Muscle of leg (tissue), 16 donors: ENCODE measurements at places on chromosomes 16 and 17. TPM values are rescaled to one million over a fixed set of nuclear protein-coding genes. Genes with fewer than 3 reads are reported as not detected.

Gene ABCA5
- 17.4 TPM for total RNA-seq

Gene FAM20A
- 5.7 TPM for total RNA-seq

- peaks cover 22% of the 10 kb centered on the region for H3K4me1 ChIP-seq
- no peak overlapping the region for H3K4me3 ChIP-seq
- H3K36me3 ChIP-seq: no peaks in the 10 kb centered on the region
These were observed 18.2 kb downstream of the TMEM92 start for GRCh38 chr17:50292465-50292864.

- no peak overlapping the region for H3K4me3 ChIP-seq
- H3K4me1 ChIP-seq: no peaks in the 10 kb centered on the region
- no peaks in the 10 kb centered on the region for H3K27me3 ChIP-seq
- no peak for DNase-seq
- H3K36me3 ChIP-seq: peaks cover 32% of the 10 kb centered on the region
These were observed 23.1 kb downstream of the GPT2 start for GRCh38 chr16:46907061-46907774.

- peaks cover 21% of the 10 kb centered on the region for H3K36me3 ChIP-seq
- no peak overlapping the region for H3K27ac ChIP-seq
- no peaks in the 10 kb centered on the region for H3K27me3 ChIP-seq
These were observed 7.7 kb upstream of the MBTPS1 start for GRCh38 chr16:84124257-84125073.

DNA sequence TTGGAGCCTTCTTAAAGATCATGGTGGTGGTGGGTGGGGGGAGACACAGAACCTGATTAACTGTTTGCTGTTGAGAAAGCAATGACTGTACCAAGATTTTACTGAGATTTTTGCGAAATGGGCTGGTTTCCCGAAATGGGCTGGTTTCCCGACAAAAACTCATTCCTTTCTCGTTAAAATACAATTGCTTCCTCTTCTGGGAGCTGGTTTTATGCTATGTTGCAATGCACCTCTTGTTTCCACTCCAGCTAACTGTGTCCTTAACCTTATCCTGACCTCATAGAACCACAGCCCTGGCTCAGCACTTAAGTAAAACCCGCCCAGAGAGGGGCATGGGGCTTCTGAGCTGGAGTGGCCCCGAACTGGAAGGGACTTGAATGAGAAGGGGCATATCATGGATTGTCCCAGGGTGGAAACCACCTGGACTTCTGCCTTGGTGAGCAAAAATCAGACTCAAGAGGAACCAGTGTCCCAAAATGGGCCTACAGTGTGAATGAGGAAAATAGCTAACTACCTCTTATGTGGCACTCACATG, 20.9 kb downstream of the FAM20A start:
- peaks cover 45% of the 10 kb centered on the region for H3K4me1 ChIP-seq
- DNase-seq: peak; percentile 93
- peak overlapping the region; percentile 90 for H3K27ac ChIP-seq
- peaks cover 6% of the 10 kb centered on the region for H3K27me3 ChIP-seq

- peaks cover 23% of the 10 kb centered on the region for H3K4me1 ChIP-seq
- peak within 1 kb of the TSS; percentile 97 for H3K27ac ChIP-seq
- H3K27me3 ChIP-seq: peaks cover 2% of the 10 kb centered on the region
- peak; percentile 98 for DNase-seq
- peak within 1 kb of the TSS; percentile 63 for H3K4me3 ChIP-seq
These were observed at the start of gene SLFN12 for GRCh38 chr17:35432176-35433074. Gene SLFN12, minus strand, starts transcription at chr17:35432500. Its CDS starts 9,472 bp downstream, at chr17:35423028.

Gene CNTD1
- 0.04 TPM for total RNA-seq

DNA sequence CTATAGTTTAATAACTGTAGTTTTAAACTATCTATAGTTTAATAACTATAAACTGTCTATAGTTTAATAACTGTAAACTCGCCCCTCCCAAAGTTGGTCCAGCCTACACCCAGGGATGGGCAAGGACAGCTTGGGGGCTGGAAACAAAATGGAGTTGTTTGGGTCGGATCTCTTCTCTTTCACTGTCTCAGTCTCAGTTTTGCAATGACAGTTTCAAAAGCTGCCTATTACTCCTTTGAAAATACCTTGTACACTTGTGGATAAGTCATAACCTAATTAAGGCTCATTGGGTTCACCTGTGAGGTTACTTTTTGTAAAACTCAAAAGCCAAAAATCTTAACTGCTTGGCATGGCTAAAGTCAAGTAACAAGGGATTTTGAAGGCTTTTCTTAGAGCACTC, 31.4 kb downstream of the C16orf54 start:
- H3K27me3 ChIP-seq: no peaks in the 10 kb centered on the region
- no peaks in the 10 kb centered on the region for H3K4me1 ChIP-seq
- H3K27ac ChIP-seq: no peak overlapping the region
- no peak for DNase-seq

DNA sequence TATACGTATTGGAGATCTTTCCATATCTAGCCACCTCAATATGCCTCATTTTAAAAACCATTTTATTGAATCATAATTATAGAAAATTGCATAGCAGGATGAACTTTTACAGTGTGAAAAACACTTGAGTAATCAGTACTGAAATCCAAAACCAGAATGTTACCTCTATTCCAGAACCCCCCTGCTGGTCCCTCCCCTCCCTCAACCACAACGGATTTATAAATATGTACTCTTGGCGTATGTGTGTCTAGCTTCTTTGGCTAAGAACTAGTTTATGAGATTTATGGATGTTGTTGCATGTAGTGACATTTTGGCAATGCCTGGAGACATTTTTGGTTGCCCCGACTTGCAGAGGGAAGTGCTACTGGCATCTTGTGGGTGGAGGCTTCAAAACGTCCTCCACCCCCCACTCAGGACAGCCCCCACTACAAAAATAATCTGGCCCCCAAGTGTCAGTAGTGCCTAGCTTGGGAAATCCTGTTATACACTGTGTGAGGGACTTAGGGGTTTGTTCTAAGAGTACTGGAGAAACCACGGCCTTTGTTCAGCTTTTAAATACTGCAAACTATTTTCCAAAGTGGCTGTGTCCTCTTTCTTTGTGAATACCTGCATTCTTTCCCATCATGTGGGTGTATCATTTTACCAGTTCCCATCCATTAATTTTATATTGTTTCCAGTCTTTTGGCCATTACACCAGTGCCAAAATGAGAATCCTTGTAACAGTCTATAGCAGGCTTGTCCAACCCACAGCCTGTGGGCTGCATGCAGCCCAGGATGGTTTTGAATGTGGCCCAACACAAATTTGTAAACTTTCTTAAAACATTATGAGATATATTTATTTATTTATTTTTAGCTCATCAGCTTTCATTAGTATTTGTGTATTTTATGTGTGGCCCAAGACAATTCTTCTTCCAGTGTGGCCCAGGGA, 23.7 kb downstream of the ITPRIPL2 start:
- H3K36me3 ChIP-seq: no peaks in the 10 kb centered on the region
- peak; percentile 37 for DNase-seq
- H3K4me3 ChIP-seq: no peak overlapping the region
- H3K27ac ChIP-seq: peak overlapping the region; percentile 62
- H3K4me1 ChIP-seq: peaks cover 30% of the 10 kb centered on the region
- no peaks in the 10 kb centered on the region for H3K27me3 ChIP-seq

Gene SHBG
- total RNA-seq: 0.58 TPM

DNA sequence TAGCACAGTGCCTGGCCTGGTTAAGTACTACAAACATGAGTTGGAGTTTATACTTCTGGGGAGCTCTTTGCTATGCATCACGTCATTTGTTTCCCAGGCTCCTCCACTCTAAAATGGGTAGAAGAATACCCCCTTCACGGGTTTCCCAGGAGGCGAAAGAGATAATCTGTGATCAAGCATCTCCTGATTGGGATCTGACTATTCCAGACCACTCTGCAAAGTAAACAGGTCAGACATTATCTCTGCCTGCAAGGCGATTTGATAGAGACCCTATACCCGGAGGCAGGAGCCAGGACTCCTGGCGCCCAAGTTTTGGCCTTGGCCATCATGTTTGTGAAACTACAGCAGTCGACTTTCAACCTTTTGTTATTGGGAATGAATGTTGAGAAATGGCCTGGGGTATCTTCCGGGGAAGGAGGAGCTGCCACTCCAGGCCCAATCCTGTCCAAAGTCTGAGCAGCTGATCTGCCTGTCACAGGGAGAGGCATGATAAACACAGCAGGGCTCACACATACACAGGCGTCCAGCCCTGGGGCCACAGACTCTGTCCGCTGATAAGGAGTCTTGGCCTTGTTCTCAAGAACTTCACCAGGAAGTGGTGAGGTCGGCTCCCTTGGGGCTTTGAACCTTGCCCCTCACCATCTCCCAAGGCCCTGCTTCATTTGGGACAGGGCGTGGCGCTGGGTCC, 199.9 kb downstream of the MAF start:
- H3K36me3 ChIP-seq: no peaks in the 10 kb centered on the region
- H3K4me1 ChIP-seq: no peaks in the 10 kb centered on the region
- H3K4me3 ChIP-seq: no peak overlapping the region
- no peak for DNase-seq
- H3K27ac ChIP-seq: no peak overlapping the region

- no peak for DNase-seq
- H3K4me3 ChIP-seq: no peak overlapping the region
- H3K27ac ChIP-seq: no peak overlapping the region
- H3K27me3 ChIP-seq: no peaks in the 10 kb centered on the region
These were observed 427.9 kb downstream of the CDH11 start for GRCh38 chr16:64693946-64694345.

GRCh38 chr17:49910858-49911204, 58.2 kb upstream of the DLX4 start:
- no peaks in the 10 kb centered on the region for H3K36me3 ChIP-seq
- H3K4me1 ChIP-seq: peaks cover 7% of the 10 kb centered on the region
- peaks cover 95% of the 10 kb centered on the region for H3K27me3 ChIP-seq
- H3K27ac ChIP-seq: no peak overlapping the region
- no peak for DNase-seq
- H3K4me3 ChIP-seq: no peak overlapping the region

DNA sequence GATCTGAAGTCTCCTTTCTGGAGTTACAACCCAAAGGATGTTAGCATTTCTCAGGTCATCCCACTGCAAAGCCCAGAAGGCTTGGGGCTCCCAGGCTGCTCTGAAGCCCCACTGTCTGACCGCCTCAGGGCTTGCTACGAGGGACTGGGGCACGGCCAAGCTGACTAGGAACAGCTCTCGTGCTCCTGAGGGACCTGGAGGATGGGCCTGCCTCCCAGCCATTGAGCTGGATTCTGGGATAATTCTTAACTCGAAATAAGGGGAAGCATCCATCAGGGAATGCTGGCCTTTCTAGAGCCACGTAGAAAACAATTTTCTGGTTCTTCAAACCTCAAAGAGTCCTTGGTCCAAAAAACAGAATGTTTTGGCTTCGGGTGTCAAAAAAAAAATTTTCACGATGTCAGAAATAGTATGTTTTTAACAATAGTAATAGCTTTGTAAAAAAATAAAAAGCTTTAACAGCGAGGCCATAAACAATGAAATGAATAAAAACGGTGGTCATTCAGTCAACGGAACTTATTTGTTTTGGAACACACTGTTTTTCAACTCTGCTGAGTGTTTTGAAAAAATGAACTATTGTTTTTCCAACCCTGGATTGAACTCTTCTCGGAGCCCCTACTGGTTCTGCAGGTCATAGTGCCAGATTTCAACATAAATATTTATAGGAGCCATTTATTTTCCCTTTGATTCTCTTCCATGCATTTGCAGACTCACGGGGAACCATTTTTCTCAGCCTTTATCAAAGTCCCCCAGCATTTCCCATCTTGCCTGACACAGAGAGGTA, 16.4 kb upstream of the HERPUD1 start:
- H3K4me1 ChIP-seq: peaks cover 58% of the 10 kb centered on the region
- H3K36me3 ChIP-seq: no peaks in the 10 kb centered on the region
- H3K27ac ChIP-seq: peak overlapping the region; percentile 49
- peak; percentile 86 for DNase-seq
- H3K27me3 ChIP-seq: no peaks in the 10 kb centered on the region
- no peak overlapping the region for H3K4me3 ChIP-seq

GRCh38 chr17:43579566-43580140, 33.5 kb upstream of the ETV4 start:
- H3K36me3 ChIP-seq: no peaks in the 10 kb centered on the region
- peaks cover 3% of the 10 kb centered on the region for H3K27me3 ChIP-seq
- no peak for DNase-seq
- H3K4me1 ChIP-seq: peaks cover 36% of the 10 kb centered on the region
- no peak overlapping the region for H3K27ac ChIP-seq
- no peak overlapping the region for H3K4me3 ChIP-seq

DNA sequence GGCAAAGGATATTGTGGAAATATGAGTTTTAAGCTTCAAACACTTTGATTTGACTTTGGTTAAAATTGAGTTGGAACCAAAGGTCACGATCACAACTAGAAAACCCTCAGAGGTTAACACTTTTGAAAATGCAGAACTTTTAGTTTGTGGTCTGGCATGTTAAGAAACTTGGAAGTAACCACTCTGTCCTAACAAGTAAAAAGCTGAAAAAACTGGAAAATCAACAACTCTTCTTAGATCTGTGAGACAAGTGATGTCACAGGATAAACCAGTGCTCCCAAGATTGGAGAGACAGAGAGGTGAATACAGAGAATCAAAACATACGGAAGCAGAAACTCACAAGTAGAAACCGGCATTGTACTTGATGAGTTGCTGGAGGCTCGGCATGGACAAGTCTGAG, 17.4 kb downstream of the MFSD6L start:
- no peak for DNase-seq
- no peak overlapping the region for H3K27ac ChIP-seq
- H3K36me3 ChIP-seq: no peaks in the 10 kb centered on the region
- H3K27me3 ChIP-seq: no peaks in the 10 kb centered on the region

- H3K27me3 ChIP-seq: no peaks in the 10 kb centered on the region
- H3K4me3 ChIP-seq: no peak overlapping the region
- H3K27ac ChIP-seq: no peak overlapping the region
- H3K4me1 ChIP-seq: no peaks in the 10 kb centered on the region
- no peaks in the 10 kb centered on the region for H3K36me3 ChIP-seq
These were observed 25.5 kb upstream of the PMP22 start for GRCh38 chr17:15290605-15291004.
